Myometrial cell (primary cell): ENCODE measurements at places on chromosomes 7 and 10. TPM values are rescaled to one million over a fixed set of nuclear protein-coding genes. Genes with fewer than 3 reads are reported as not detected.

The C10orf67 gene
- total RNA-seq, result 0.29 and 0.53 TPM in 2 replicates

The FGL2 gene
- total RNA-seq, result not detected in 2 replicates

The PODXL gene
- total RNA-seq, result 3.2 and 5.3 TPM in 2 replicates

The CYP3A4 gene
- not detected in 2 replicates for total RNA-seq

The FAM13C gene
- not detected in 2 replicates for total RNA-seq

The ASB10 gene
- not detected in 2 replicates for total RNA-seq

The NKX6-2 gene
- not detected in 2 replicates for total RNA-seq

The CRYGN gene
- total RNA-seq, result not detected in 2 replicates

The DNAH11 gene
- total RNA-seq, result under 0.01 and 1.4 TPM in 2 replicates

The TMEM139 gene
- not detected in 2 replicates for total RNA-seq

The LDB3 gene
- not detected in 2 replicates for total RNA-seq

The CHN2 gene
- 2.6 TPM in 1 of 2 replicates, not detected in the other for total RNA-seq

The TMEM254 gene
- 13.3 and 13.5 TPM in 2 replicates for total RNA-seq

The IGF2BP3 gene
- 8.6 and 20.2 TPM in 2 replicates for total RNA-seq

The HPSE2 gene
- total RNA-seq, result 0.35 TPM in 1 of 2 replicates, not detected in the other

The GNA12 gene
- total RNA-seq, result 38.3 and 42.7 TPM in 2 replicates

The CLCN1 gene
- total RNA-seq, result not detected in 2 replicates

The DDC gene
- not detected in 2 replicates for total RNA-seq

The GRM3 gene
- total RNA-seq, result not detected in 2 replicates

The SMNDC1 gene
- 2.0 and 5.3 TPM in 2 replicates for total RNA-seq

The SCIN gene
- not detected in 2 replicates for total RNA-seq

The ZNF316 gene
- total RNA-seq, result 4.8 and 6.6 TPM in 2 replicates

The CCDC172 gene
- not detected in 2 replicates for total RNA-seq

The BCL7B gene
- 56.7 and 79.0 TPM in 2 replicates for total RNA-seq

The C10orf62 gene
- not detected in 2 replicates for total RNA-seq

The SLF2 gene
- 29.1 and 34.6 TPM in 2 replicates for total RNA-seq

The WEE2 gene
- not detected in 2 replicates for total RNA-seq

The PTPRN2 gene
- total RNA-seq, result 0.58 and 1.1 TPM in 2 replicates

The PDK4 gene
- total RNA-seq, result under 0.01 and 0.29 TPM in 2 replicates

The ARHGEF35 gene
- total RNA-seq, result under 0.01 and 2.5 TPM in 2 replicates

The NKX2-3 gene
- total RNA-seq, result not detected in 2 replicates

The RAMP3 gene
- total RNA-seq, result not detected in 2 replicates
